ENCODE measurements at places on chromosomes 4 and X.

- DNase-seq: no peak
These were observed 85.6 kb downstream of the SHROOM2 start for GRCh38 chrX:9871701-9872268.

- DNase-seq: no peak
These were observed 89.3 kb upstream of the ENPP6 start for GRCh38 chr4:184306949-184307348.

- peak; percentile 14 for DNase-seq
These were observed 95.7 kb downstream of the NPNT start for GRCh38 chr4:105990933-105991332.

- no peak for DNase-seq
These were observed 93.6 kb upstream of the CPEB2 start for GRCh38 chr4:14908635-14909034.

DNA sequence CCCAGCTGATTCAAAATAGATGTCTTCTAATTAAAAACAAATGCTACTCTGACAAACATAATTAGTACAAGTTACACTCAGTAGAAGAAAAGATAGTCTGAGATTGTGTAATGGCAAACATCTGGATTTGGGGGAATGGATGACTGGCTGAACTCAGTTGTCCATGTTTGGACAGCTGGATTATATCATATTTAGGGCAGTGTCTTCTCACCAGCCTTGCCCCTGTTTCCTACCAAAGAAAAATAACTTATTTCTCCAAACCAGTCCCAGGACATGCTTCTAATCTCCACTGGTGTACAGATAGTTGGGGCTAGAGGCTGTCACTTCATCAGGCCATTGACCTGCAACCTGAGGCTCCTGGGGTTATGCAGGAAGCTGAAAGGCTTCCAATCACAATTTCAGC, 237.3 kb downstream of the USP46 start:
- no peak for DNase-seq

DNA sequence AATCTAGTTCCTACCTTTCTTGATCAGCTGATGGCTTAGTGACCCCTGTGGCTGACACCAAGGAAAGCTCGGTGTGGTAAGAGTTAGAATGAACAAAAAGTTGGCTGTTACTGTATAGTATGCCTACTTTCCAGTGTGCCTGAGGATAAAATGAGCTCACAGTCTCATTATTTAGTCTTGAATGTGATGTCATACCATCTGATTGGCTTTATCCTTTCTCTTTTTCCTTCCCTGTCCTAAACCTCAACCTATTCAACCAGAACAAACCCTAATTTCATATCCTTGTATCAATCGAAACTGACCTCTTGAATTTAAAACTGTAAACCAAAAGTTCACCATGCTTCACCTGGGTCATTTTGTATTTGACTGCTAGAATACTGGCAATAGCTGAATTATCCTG, 156.4 kb downstream of the PPARGC1A start:
- no peak for DNase-seq

DNA sequence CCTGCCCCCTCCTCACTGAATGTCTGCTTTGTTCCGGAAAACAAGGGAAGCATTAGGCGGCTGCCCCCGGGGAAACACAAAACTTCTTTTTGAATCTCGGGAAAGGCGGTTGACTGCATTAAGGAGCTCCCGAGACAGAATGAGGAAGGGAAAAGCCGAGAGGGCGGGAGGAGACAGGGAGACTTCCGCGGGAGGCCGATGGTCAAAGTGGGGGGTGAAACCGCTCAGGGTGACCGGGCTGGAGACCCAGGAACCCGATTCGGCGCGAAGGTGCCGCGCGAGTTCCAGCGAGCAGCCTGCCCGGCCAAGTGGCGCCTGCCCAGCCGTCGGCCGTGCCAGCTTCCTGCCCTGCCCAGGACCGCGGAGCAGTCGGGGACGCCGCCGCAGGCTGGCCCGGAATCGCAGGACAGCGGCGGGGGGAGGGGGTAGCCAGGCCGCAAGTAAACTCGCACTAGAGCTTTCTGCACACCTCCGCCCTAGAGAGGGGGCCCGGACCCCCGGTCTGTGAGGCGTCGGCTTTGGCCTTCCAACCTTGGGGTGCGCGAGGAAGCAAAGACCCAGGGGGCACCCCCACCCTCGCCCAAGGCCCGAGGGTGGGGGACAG, 55.1 kb upstream of the BCOR start:
- no peak for DNase-seq

- DNase-seq: no peak
These were observed 3.0 kb downstream of the ATP11C start for GRCh38 chrX:139929876-139930275.

DNA sequence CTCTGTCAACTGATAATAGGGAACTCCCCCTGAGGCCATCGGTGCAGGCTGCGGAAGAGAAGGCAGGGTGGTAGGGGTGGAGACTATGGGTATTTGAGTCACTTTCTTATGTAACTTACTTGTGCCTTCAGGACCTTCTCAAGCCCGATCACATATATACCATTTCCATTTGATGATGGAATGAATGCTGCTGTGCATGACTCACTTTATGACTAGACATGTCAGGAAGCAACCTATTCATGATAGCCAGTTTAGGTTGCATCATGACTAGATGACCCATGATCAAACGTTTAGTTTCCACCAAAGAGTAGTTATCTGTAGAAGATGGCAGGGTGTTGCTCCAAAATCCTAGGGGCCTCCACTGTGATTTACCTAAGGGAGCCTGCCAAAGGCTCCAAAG, 435.5 kb downstream of the DTHD1 start:
- DNase-seq: no peak

DNA sequence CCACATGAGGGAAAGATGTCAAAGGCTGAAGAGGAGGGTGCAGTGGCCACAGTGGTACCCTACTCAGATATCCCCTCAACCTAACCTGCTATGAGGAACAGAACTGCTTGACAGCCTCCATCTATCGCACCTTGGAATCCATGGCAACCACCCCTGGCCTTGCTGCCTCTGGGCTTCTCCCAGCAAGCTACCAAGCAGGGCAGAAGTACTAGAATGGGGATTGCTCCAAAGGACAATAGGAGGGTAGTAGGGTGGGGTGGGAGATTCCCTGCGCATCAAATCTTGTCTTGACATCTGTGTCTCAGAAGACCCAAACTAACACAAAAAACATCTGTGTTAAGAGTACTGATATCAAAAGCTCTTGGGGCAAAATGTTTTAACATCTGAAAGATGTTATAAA, 118.2 kb downstream of the FBXW7 start:
- DNase-seq: no peak

DNA sequence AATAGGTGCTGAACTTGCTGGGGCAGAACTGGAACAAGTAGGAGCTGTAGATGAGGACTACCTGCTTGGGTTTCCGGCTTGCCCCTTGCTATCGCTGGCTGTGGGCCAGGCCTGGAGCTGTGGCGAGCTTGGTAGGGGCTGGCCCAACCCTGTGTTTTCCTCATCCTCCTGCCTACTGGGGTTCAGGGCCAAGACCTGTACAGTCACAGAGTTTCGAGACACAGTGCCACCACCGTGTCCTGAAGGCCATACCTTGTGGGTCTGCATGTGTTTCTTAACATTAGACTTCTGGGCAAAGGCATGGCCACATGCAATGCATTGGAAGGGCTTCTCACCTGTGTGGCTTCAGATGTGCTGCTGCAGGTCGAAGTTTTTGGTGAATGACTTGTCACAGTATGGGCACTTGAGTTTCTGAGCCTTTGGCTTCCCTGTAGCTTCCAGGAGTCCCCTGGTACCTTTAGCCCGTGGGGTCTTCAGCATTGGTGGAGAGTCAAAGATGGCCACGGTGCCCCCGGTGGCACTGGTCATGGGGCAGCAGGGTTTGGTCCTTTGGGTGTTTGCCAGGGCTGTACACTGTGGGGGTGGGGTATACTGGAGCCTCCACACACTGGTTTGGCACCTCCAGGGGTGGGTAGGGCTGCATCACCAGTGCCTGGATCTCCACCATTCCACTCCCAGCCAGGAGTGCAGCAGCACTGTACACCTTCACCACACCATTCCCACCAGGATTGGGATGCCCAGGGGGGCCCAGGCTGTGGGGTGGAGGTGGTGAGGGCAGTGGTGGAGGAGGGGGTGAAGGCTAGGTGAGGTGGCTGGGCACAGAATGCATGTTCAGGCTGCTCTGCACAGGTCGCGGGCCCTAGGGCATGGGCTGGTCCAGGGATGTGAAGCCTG, 52.1 kb downstream of the CFAP299 start:
- DNase-seq: no peak

GRCh38 chr4:17664755-17665154, 50.3 kb downstream of the MED28 start:
- DNase-seq: peak; percentile 43

GRCh38 chr4:61493470-61493869, 293.3 kb downstream of the ADGRL3 start:
- no peak for DNase-seq

DNA sequence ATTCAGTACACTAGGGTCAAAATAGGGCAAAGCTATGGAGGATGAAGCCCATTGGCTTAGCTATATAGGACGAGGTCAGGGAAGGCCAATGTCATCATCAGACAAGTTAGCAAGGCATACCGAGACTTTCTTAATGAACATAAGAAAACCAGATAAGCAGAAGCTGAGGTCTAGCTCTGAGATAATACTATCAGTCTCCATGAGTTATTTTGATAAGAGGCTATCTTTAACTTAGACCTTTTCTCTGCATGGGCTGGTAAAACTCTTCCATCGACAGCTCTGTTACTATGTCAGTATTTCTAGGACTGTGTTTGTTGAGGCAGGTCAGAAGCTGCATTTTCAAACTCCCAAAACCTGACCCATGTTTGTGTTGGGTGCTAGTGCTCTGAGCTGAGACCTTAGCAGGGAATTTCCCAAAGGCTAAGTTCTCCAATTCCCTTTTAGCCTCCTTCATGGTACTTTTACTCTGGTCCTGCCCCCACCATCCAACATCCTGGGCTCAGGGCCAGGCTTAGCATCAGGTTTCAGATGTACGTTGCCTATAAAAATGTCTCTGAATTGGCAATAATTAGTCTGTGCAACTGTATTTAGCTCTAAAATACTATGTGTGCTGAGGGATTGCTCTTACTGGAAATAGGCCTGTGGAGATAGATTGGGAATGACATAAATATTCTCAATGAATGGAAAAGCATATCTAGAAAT, 29.3 kb upstream of the LRAT start:
- no peak for DNase-seq

DNA sequence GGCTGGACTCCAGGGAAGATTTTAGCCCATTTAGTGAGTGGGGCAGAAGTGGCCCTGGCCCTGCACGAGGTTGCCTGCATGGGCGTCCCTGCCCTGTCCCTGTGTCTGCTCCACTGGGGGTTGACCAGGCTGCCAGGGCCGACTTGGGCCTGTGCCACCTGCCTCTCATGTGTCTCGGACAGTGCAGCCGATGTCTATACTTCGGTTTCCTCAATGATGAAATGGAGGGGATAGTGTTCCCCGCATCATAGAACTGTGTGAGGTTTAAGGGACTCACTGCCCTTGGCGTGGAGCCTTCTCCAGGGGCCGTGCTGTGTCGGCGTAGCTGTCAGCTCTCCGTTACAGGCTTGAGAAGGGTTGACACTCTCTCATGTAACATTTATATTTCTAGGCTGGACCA, 27.0 kb upstream of the MSANTD1 start:
- no peak for DNase-seq

Data from Kasumi-1 (cell line).